ENCODE measurements at places on chromosomes 12 and 14.

- no peak for DNase-seq
Observed at GRCh38 chr12:120855823-120856588, 48.2 kb downstream of the SPPL3 start.

DNA sequence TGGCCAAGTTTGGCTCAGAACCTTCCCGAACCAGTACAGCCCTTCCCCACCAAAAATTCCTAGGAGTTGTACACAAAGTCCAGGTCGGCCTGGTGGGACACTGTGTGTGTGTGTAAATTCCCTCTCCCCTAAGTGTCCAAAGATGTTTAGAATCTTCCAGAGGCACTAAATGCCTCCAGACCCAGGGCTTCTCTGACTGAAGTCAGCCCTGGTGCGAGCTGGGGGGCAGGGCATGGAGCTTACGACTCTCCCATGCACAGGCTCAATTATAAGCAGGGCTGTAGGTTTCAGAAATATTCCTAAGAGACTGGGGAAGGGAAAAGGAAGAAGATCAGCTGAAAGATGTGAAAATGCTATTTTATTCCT lies 106.9 kb upstream of the ATF7IP start:
- no peak for DNase-seq

GRCh38 chr12:4133029-4133428 lies 140.5 kb upstream of the CCND2 start:
- no peak for DNase-seq

DNA sequence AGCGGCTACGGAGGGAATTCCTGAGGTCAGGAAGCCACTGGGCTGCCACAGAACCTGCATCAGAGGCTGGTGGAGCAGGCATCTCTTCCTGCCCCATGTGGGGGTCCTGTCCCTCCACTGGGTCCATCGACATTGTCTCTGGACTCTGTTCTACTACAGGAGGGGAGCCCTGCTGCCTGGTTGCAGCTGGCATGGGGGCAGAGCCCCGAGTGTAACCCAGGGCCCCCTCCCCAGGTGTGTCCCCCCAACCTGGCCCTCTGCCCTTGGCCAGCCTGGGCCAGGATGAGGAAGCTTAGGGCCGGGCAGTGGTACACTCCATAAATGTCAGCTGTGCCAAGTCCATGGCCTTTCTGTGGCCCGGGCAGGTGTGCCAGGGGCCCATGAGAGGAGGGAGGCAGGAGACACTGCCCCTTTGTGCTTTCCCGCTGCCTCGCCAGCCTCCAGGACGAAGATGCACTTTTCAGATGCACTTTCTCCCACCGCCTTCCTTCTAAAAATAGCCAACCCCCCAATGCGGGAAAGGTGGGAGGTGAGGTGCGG lies 4.0 kb upstream of the EXOC3L4 start:
- no peak for DNase-seq

- DNase-seq, result no peak
Observed at GRCh38 chr12:122747224-122748135, 5.1 kb upstream of the DENR start.

DNA sequence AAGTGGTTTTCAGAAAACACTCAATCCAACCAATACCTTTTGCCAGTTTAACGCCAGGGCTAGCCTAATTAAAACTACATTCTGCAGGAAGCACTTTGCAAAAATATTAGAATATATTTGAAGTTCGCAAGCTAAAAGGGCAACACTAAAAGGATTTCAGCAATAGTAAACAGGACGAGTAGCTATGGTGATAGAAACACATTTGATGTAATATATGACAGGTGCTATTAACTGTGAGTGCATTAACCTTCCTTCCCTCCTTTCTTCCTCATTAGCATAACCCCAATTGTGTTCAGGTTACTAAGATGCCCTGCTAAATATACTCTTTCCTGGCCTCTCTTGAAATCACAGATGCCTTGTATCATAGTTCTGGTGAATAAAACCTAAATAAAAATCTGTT lies 85.6 kb upstream of the TMCC3 start:
- DNase-seq, result no peak

GRCh38 chr12:116137318-116137717 lies 140.2 kb downstream of the MED13L start:
- no peak for DNase-seq

DNA sequence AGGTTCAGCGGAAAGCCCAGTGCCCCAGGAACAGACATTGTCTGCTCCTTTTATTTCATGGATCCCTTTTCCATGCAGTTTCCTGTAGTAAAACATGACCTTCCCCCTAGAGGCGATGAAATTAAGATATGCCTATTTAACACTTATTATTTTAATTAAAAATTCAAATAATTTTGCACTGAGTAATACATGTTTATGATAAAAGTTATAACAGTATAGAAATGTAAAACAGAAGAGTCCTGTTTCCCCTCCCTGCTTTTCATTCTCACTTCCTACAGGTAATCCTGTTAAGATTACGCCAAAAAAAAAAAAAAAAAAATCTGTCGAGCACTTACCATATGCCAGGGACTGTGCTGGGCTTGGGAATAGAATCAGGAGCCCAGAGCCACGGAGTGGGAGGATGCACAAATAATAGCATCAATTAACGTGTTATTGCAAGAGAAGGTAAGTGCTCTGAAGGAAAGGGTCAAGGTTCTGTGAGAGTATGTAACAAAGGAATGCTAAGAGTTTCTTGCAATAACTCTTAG lies 830 bp upstream of the LPCAT3 start:
- DNase-seq, result no peak

- peak; percentile 9 for DNase-seq
Observed at GRCh38 chr12:52523824-52524223, 3.6 kb upstream of the KRT5 start.

Measured in activated CD4-positive, alpha-beta memory T cell treated with anti-CD3 and anti-CD28 coated beads, Interleukin-2, amount 10 ng/mL, durations not matched to agents 7 days and 5 days (primary cell).